ENCODE measurements at places on chromosomes 16 and 17.

DNA sequence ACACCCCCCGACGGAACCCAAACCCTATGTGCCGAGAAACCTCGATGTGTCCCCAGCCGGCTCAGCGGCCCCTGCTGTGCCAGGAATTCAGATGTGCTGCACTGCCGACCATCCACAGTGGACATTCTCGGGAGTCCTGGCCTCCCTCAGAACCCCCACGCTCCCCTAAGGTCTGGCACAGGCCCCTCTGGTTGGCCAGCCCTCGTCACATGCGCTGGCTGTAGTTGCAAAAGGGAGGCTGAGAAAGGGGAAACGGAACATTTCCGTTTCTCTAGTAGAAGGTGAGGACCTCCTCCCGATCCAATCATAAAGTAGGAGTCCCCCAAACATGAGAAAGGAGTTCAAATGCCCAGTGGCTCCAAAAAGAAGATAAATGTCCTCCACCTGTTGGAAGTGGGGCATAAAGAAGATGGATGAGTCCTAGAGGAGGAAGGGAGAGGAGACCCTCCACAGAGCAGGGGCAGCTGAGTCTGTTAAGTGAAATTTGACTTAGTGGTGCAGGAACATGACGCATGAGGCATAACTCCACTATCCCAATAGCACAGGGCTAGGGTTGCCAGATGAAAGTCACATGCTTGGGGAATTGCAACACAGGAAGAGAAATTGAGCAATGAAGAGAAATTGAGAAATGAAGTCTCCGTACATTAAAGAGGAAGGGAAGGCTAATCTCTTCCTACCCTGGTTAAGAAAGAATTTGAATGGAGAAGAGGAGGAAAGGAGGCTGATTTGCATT, 49.3 kb upstream of the WSB1 start:
- no peak for DNase-seq

DNA sequence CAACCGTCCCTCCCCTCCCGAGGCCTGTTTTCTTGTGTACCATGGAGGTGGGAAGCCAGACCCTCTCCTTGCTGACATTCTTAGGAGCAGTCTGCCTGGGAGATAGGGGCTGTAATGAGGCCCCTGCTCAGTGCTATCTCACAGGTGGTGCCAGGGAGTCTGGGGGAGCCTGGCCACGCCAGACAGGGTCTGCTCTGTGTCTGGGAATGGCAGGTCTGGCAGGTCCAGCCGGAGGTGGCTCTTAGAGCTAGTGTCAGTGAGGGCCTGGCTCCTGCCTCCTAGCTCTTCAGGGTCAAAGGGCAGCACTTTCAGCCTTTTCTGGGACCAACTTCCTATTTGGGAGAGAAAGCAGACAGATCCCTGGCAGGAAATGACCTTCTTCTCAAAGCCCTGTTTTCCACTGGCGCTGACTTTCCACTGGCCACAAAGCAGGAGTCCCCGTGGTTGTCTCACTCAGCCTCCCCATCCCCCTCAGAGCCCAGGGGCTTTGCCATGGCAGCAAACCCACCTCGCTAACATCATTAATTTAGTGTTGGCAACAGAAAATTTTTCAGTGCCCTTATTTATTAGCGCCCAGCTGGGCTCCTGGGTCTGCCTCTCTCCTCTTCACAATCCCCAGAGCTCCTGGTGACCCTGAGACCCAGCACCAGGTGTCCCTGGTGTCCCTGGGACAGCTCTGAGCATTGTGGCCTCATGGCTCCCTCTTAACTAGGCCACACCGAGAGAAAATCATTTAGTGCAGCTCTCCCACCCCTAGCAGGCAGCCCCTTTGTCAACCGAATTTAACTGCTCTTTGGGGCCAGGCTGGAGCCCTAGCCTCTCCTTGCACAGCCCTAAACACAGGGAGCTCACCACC, 24.0 kb upstream of the DOK4 start:
- DNase-seq = no peak

- DNase-seq = no peak
Measured at GRCh38 chr17:29061036-29061435, 18.1 kb downstream of the PIPOX start.

DNA sequence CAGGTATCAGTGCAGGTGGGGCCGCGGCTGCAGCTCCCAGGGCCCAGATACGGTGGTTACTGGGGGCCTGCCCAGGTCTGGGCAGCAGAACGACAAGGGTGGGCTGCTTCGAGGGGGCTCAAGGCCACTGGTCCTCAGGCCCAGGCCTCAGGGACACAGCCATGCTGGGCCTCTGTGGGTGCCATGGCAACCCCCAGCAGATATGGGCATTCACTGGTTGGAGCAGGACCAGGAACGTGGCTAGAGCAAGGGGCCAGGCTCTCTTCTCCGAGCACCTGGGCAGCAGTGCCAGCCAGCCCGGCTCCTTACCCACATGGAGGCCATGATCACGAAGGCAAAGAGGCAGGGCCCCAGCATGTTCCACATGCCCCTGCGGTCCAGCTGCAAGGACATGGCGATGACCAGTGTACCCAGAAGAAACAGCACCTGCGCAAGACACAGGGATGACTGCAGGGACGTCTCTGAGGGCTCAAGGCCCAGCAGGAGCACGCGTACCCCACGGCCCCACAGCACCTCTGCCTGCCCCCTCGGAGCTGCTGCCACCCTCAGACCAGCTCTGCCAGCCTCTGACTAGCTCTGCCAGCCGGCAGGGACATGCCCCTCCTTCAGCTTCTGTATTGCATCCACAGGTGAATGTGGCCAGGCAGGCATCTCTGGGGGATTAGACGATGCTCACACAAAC, 2.1 kb upstream of the MRPL28 start:
- no peak for DNase-seq

DNA sequence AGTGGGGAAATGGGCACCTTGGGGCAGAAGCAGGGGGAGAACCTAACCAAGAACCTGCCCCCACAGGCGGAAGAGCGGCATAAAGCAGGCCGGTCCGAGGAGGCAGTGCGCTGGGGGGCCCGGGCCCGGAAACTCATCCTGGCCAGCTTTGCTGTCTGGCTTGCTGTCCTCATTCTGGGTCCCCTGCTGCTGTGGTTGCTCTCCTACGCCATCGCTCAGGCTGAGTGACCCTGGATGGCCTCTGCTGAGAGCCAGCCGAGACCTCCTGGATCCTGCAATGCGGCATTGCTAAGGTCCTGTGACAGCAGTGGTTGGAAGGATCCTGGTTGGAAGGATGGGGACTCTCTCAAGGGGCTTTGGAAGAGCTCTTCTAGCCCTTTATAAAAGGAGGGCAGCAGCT, 4.5 kb upstream of the PHKG2 start:
- no peak for DNase-seq

DNA sequence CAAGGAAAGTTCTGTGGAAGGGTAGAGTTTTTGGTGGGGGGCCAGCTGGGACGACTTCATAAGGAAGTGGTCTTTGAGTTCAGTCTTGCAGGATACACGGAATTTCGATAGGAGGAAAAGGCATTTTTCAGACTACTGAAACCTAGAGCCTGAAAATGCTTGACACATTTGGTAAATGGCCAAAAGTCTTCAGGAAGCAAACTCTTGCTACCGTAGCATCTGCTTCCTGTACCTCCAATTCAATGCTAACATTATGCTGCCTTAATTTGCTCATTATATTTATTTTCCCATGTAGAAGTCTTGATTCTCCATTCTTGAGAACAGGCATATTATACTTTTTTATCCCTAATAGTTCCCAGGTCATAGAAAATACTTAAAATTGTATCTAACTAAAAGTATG, 129.3 kb upstream of the MED13 start:
- no peak for DNase-seq

GRCh38 chr16:57617604-57618111, 10.8 kb upstream of the ADGRG1 start:
- DNase-seq = no peak

- no peak for DNase-seq
Measured at GRCh38 chr17:8537734-8538133, 92.8 kb downstream of the MYH10 start.

DNA sequence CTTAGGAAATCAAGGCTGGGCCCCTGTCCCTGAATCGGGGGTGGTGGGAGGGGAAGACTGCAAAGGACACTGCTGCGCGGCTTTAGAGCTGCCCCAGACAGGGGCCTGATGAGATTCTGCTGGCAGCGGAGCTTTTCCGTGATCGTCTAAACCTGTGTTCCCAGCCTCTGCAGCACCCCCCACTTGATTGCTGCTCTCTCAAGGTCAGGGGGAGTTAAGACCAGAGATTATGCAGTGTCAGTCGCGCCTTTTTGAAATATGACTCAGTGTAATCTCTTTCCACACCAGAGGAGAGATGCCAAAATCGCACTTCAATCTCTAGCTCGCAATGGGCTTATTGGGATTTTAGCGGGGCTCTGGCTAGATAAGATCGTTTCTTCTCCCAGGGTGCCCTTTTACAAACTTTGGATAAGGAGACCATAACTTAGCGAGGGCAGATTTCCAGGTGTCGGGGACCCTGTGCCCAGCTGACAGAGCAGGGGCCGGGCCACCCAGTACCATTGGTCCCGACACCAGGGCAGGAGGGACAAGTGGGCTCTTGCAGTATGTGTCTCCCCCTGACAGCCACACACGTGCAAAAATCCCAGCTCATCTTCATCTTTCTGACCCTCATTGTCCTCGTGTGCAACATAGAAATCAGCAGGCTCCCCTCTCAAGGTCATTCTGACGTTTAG, 87.0 kb downstream of the IRX3 start:
- no peak for DNase-seq

DNA sequence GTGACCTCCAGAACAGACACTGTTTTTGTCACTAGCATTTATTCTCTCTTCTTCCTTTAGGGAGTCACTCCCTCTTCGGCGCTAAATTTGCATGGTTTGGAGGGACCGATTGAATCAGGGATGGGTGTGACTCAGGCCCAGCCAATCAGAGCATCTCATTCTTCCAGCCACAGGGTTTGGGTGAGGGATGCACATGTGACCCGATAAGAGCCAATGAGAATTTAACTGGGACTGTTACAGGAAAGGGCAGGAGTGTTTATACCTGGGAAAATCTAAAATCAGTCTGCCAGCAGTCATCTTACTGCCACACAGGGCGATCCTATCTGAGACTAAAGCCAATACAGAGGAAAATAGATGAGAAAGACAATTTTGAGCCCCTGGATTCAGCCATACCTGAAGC, 351.2 kb upstream of the ERCC4 start:
- DNase-seq = no peak

Data from esophagus squamous epithelium (tissue), 5 donors.